Stimulated activated CD4-positive, alpha-beta T cell treated with anti-CD3 and anti-CD28 coated beads, TNF-alpha, amount 100 ng/mL, for 1 hour (primary cell): ENCODE measurements at places on chromosomes 11 and 22.

DNA sequence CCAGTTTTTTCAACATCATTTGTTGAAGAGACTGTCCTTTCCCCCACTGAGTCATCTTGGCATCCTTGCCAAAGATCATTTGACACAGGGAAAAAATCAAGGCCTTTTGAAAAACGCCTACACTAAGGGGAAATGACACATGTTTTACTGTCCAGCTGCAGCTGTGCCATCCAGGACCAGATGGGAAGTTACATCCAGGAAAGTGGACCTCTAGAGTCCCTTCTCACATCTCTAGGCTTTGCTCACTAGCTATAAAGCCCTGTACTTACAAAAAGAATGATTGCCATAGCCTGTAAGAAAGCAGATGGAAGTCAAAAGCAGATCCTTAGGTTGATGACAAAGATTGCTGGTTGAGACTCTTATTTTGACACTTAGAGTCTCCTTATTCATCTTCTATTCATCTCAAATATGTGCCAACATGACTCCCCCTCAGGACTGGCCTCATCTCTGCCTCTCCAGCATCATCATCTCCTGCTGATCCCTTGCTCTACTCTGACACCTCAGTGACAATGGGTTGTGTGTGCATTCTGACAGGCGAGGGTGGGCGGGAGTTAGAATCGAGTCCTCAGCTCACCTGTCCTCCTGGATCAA is 22.8 kb downstream of the OSBP2 start:
- DNase-seq, result no peak

DNA sequence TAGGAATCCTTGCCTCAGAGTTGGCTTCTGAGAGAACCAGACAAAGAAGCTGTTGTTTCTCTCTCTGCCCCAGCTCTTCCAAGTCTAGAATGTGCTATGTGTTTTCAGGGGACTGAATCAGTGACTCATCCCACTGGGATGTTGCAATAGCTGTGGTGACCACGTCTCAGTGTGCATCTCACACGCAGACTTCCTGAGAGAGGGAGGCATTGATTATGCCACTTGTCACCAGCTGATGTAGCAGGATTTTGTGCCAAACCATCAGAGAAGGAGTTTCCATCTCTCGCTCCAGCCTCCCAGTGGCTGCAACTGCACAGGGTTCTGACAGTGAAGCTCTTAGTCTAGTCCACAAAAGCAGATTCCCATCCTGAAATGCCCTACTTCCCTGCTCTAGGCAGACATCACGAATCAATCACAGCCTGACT is 455.8 kb downstream of the MIAT start:
- DNase-seq, result no peak

GRCh38 chr11:6419009-6419631 is at the start of gene APBB1:
TSS of gene APBB1 (minus strand) at chr11:6419094. CDS start at chr11:6411347, 7,747 bp downstream.
- DNase-seq, result peak; percentile 32

DNA sequence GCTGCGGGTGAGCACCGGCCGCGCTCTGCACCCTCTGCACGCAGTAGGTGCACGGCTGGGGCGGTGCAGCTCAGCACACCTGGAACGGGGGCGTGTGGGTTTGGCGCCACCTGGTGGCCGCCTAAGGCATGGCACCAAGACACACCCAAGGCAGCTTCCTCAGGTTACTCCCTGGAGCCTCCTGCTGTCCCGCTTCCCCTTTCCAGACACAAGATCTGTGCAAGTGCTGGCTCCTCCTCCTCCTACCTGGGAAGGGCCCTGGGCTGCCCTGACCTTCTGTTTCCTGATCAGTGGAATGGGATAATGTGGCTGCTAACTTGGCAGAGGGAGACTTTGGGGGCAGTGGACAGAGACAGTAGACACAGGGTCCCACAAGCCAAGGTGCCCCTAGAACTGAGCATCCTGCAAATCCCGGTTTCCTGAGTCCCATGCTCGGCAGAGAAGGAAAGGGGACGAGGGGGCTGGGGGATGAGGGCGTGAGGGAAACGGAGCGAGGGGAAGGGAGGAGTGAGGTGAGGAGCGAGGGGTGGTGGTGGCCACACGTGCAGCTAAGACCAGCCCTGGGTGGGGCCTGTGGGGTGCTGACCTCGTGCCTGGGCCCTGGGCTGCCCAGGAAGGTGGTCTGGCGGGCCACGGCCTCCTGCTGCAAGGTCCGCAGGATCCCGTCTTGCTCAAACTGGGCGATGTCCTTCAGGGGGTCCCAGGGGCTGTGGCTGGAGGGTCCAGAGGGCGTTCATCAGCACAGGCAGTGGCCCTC is 34.8 kb upstream of the CARS1 start:
- DNase-seq, result peak; percentile 51

DNA sequence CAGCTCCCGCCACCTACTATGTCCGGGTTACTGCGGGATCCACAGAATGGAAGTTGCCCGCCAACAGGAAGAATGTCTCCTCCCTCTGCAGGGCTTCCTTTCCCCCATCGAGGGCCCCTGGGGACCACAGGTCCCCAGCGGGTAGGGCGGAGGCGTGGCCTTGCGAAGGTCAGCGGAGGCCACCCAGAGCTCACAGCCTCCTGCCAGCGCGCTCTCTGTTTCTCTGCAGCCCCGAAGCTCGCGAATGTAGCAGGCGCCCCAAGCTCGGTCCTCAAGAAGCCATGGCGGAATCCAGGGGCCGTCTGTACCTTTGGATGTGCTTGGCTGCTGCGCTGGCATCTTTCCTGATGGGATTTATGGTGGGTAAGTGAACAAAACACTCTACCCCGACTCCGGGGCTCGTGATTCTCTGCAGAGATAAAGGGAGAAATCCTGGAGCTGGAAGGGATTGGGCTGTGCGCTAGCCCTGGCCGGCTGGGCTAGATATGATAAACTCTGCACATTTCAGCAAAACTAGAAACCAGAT is at the start of gene NAALAD2:
NAALAD2 (plus strand) TSS at position 186 of the 526 bp plus-strand sequence; CDS start at position 282, 96 bp downstream.
- no peak for DNase-seq

DNA sequence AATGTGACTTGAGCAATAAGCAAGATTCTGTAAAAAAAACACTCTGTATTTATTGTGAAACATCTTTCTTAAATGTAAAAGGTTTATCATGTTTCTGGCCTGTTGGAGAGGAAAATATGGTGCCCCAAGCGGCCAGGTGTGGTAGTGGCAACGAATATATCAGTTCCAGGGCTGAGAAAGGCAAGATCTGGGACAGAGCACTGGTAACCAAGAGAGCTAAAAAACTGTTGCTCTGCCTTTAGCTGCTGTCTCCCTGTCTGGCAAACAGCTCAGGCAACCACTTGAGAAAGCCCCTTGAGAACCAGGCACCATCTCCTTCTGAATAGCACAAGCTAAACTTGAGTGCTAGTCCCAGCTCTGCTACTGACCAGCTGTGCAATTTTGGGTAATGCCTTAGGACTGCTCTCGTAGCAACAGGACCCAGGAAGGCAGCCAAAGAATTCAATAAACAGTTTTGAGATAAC is 129.9 kb downstream of the KCNC1 start:
- no peak for DNase-seq

GRCh38 chr11:62805961-62806441 is 761 bp upstream of the NXF1 start:
- peak; percentile 8 for DNase-seq

DNA sequence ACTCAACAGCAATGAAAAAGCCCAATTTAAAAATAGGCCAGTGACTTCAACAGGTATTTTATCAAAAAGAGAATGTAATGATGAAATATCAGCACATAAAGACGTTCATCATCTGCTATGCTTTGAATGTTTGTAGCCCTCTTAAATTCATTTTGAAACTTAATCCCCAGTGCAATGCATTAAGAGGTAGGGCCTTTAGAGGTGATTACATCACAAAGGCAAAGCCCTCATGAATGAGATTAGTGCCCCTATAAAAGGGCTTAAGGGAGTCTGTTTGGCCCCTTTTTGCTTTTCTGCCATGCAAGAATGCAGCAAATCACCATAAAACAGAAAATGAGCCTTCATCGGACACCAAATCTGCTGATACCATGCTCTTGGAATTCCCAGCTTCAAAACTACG is 637.0 kb downstream of the DLG2 start:
- DNase-seq, result no peak

GRCh38 chr11:66220566-66220935 is 47.9 kb upstream of the RAB1B start:
- DNase-seq, result no peak

GRCh38 chr11:110011595-110011994 is 81.6 kb upstream of the ZC3H12C start:
- no peak for DNase-seq

DNA sequence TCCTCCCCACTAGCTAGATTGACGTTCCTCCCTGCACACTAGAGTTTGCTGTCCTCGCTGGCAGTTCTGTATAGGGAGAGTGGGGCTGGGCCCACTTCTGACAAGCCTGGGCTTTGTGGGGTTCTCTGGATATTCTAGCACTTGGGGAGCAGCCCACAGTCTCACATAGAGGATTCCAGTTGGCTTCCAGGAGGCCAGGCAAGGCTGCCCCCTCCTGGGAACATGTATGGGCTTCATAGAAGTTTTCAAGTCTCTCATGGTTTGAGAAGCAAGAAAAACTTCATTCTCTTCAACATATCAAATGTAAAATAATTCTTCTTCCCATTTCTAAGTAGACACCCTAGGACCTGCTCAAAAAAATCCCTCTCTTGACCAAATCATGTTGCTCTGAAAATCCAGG is 87.5 kb downstream of the NAV2 start:
- DNase-seq, result no peak

DNA sequence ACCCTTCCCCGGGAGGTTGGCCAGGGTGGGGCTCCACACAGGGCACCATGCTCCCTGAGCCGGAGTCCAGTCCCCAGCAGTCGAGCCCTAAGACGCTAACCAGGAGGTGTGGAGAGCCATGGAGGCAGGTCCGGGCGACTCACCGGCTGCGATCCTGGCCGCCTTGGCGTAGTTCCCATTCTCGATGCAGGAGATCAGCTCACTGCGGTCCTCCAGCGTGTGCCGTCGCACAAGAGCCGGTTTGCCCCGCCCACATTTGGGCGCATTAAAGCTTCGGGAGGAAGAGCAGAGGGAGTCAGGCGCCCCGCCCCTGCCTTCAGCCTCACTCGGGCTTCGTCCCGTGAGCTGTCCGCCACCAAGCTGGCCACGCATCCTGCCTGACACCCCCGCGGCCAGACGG is 50.8 kb downstream of the BRD1 start:
- no peak for DNase-seq

DNA sequence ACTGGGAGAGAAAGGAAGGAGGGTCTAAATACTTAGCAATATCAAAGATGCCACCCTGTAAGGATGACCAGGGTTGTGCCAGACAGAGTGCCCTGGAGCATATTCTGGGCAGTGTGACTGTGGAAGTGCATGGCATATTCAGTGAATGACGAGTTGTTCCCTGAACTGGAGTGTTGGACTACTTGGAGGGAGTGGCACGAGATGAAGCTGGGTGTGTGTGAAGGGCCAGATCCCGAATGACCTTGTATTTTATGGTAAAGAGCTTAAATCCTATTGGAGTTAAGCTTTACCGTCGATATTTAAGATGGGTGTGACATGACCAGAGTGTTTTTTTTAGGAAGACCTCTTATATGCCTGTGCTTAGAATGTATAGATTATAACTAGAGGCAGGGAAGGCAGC is 48.8 kb downstream of the STIM1 start:
- no peak for DNase-seq

DNA sequence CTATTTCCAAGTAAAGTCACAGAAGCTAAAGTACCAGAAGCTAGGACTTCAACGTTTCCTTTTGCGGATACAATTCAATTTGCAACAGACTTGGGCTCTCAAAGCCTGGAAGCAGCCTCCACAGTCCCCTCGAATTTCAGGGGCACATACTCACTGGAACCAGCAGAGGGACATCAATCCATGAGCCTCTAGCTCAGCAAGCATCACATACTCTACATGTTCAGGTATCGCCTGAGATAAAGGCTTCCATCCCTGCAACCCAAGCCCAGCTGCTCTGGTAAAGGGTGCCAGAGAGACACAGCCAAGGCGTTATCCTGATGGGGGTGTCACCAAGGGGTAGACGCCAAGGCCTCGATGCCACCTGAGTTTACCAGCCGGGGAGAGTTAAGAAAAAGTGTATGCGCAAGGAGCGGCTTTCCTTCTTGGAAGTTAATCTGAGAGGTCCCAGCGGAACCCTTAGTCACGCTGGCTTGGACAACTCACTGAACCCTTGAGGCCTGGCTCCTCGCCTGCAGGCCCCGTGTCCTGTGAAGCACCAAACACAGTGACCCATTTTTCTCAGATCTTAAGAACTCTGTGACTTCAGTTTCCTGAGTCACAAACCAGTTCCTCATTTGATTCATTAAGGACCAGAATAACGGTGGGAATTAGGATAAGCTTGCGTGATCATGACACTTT is 13.0 kb downstream of the LTO1 start:
- DNase-seq, result no peak

- DNase-seq, result no peak
Observed at GRCh38 chr11:32312865-32313403, 122.4 kb downstream of the WT1 start.

DNA sequence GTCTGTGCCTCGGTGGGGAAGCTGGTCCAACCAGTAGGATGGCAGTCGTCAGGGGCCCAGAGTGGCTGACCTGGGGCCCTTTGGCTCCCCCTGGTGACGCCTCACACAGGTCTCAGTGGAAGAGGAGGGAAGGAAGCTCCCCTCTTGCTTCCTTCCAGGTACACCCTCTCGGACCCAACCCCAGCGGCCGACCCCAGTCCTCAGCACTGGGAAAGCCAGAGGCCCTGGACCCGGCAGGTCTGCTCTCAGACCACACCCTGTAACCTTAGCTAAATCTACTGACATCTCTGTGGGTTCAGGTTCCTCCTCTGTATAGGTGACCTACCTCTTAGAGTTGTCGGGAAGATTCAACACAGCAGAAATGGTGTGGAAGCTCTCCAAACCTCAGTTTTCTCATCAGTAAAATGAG is 3.4 kb upstream of the SCUBE1 start:
- peak; percentile 22 for DNase-seq

DNA sequence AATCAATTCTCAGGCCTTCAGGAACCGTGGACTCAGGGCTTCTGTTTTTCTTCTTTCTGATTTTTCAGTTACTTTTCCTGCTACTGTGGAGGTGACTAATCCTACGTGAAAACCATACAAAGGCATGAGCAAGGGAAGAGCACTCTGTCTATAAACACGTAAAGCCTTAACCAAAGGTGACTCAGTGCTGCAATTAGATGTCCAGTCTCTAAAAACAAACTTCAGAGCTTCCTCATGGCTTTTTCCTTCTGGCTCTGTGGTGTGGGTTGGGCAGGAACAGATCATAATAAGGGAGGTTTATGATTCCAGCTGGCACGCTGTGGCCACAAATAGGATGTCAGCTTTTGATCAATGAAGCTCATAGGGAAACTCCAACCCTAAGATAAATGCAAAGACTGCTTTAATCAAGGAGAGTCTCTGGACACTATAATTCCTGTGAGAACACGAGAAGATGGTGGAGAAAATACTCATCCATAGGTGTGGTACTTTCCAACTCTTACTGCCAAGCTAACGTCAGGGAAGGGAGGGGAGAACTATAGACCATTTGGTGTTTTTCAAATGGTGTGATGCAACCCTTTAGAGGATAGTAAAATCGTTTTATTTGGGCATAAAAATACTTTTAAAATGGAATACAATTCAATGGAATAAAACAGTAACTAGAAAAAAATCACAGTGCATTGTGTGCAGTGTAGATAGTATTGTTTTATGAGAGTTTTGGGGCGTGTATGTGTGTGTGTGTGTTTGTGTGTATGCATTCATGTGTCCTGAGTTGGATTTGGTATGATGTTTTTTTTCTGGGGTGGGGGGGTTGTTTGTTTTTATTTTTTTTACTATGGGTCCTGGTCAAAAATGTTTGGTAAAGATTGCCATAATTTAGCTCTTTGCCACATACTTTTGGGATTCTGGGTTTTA is at the start of gene NXPE2:
NXPE2 (plus strand) TSS at position 403 of the 912 bp plus-strand sequence; CDS start at position 452, 49 bp downstream.
- no peak for DNase-seq
